ENCODE measurements at places on chromosomes 13 and 19. TPM values are rescaled to one million over a fixed set of nuclear protein-coding genes. Genes with fewer than 3 reads are reported as not detected.

DNA sequence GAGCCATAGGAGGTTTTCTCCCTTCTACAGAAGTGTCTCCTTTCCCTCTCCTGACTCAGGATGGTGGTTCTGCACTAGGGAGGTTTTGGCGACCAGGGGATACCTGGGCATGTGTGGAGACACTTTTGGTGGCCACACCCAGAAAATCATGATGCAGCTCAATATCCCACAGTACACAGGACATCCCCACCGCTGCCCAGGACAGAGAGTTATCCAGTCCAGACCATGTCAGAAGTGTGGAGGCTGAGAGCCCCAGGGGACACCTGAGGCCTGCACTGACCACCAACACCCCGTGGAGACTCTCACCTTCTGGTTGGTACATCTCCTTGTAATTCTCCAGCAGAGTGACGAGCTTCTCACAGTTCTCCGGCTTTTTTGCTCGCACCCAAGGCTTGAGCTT is 16.6 kb downstream of the PEG3 start:
- no peak for DNase-seq

DNA sequence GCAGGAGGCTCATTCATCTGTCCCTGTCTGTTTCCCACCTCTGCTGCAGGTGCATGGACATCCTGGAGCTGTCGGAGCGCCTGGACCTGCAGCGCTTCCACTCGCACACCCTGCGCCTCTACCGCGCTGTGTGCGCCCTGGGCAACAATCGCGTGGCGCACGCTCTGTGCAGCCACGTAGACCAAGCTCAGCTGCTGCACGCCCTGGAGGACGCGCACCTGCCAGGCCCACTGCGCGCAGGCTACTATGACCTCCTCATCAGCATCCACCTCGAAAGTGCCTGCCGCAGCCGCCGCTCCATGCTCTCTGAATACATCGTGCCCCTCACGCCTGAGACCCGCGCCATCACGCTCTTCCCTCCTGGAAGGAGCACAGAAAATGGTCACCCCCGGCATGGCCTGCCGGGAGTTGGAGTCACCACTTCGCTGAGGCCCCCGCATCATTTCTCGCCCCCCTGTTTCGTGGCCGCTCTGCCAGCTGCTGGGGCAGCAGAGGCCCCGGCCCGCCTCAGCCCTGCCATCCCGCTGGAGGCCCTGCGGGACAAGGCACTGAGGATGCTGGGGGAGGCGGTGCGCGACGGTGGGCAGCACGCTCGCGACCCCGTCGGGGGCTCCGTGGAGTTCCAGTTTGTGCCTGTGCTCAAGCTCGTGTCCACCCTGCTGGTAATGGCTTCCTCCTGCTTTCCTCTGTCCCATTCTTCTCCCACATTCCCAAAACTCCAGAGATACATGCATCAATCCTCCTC is 52.2 kb downstream of the RYR1 start:
- DNase-seq = no peak

DNA sequence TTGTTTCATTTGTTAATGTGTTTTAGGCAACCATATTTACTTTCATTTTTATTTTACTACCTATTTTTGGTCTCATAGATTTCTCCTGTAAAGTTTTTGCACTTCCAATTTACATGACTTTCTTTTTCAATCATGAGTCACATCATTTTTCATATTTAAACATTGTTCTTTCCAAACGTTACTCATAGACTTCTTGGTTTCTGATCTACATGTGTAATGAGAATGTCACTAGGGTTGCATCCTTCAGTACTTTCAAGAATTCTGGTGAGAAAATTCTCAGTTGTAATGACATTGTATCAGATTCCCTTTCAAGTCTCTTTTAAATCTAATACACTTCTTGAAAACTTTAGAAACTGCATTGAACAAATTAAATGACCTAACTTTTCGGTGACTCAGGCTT is 991.7 kb downstream of the EFNB2 start:
- DNase-seq = no peak

- no peak for DNase-seq
These were observed 40.0 kb upstream of the MATK start for GRCh38 chr19:3826163-3826562.

- DNase-seq = no peak
These were observed 2.0 kb downstream of the CAPN12 start for GRCh38 chr19:38742296-38742695.

DNA sequence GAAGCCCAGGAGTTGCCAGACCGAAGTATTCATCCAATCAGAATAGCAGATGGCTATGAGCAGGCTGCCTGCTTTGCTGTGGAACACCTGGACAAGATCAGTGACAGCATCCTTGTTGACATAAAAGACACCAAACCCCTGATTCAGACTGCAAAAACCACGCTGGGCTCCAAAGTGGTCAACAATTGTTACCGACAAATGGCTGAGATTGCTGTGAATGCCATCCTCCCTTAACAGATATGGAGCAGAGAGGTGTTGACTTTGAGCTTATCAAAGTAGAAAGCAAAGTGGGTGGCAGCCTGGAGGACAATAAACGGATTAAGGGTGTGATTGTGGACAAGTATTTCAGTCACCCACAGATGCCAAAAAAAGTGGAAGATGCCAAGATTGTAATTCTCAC is 250.3 kb upstream of the OBI1 start:
- DNase-seq = peak; percentile 61

- DNase-seq = peak; percentile 92
These were observed 130.3 kb upstream of the SERP2 start for GRCh38 chr13:44243198-44243857.

THAP8 gene
- 8.9 TPM for total RNA-seq

- no peak for DNase-seq
These were observed 131.7 kb downstream of the UGGT2 start for GRCh38 chr13:95921485-95921884.

DNA sequence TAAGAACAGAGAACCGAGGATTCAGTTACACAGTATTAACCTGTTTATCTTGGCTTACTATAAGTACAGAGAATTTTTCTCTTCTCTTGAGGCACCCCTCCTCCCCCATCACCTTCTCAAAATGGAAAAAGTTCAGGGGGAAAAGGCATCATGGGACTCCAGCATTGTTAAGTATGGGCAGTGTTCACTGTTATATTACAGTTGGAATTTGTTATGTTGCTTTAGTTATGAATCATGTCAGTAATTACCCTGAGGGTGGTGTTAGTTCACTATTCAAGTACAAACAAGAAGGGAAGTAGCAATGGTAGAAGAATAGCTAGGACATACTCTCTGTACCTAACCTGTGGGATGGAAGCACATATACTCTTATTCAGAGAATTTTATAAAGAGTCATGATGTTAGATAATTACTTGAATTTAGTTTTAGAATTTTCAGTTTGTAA is 12.0 kb downstream of the LPAR6 start:
- no peak for DNase-seq

GRCh38 chr13:108346376-108346775 is 76.9 kb downstream of the TNFSF13B start:
- DNase-seq = peak; percentile 63

DNA sequence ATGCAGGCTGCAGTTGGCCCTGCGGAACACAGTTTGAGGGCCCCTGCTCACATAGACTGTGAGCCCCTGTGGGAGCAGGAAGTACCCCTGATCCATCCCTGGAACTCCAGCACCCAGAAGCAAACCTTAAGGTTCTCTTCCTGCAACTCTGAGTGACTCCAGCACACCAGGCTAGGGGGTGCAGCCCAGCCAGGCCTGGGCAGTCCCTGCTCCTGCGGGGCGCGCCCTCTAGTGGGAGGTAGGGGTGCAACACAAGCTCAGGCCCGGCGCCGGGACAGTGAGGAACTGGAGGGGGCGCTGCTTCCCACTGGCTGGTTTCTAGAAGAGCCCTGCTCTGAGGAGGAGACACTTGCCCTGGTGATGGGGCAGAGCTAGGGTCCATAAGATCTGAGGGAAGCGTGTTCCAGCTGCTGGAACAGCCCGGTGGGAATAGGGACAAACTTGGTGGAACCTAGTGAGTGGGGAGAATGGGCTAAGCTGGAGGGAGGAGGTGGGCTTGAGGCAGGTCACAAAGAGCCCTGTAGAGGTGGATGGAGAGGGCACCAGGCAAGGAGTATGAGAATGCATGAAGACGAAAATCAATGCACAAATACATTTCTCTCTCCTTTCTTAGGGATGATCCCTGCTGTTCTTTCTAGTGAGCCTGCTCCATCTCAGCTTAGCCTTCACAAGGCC is 5.0 kb downstream of the ZSCAN5A start:
- DNase-seq = peak; percentile 94

- peak; percentile 44 for DNase-seq
These were observed 26.6 kb downstream of the ATP11A start for GRCh38 chr13:112716461-112716820.
